Activated effector memory CD4-positive, alpha-beta T cell treated with anti-CD3 and anti-CD28 coated beads, Interleukin-2, amount 50 U/mL, for 16 hours (primary cell): ENCODE measurements at places on chromosomes 6 and 20.

GRCh38 chr20:63179687-63180568 lies 36.0 kb downstream of the YTHDF1 start:
- DNase-seq, result no peak

- no peak for DNase-seq
Measured at GRCh38 chr20:51687108-51687507, 81.1 kb downstream of the ATP9A start.

DNA sequence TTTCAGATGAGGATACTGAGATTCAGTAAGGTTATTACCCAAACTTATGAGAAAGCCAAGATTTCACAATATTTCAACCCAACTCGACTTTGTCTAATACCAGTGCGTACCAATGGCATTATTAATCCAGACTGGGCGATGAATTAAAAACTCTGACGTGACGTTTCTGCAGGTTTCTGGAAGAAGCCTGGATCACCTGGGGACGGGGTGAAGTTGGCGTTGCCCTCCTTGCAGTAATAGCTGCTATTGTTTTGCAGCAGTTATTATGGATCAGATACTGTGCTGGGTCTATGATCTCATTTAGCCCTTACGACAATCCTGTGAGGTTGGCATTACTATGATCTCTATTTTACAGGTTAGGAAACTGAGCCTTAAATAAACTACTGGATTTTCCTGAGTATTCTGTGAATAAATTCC lies 569 bp upstream of the CDC5L start:
- no peak for DNase-seq

- DNase-seq, result no peak
Measured at GRCh38 chr6:112237066-112237465, 17.3 kb downstream of the LAMA4 start.
